ENCODE measurements at places on chromosomes 3 and 15. TPM values are rescaled to one million over a fixed set of nuclear protein-coding genes. Genes with fewer than 3 reads are reported as not detected.

GRCh38 chr3:78221300-78221699, 1181.4 kb downstream of the ROBO2 start:
- no peak for DNase-seq

- no peak for DNase-seq
Observed at GRCh38 chr15:38440353-38441129, 13.4 kb upstream of the FAM98B start.

Gene GP9
- total RNA-seq = not detected

Gene TPRG1
- total RNA-seq = 28.6 TPM

Measured in CD8-positive, alpha-beta memory T cell (primary cell).